ENCODE measurements at places on chromosomes 4 and X.

GRCh38 chr4:7679406-7680040, 244.8 kb upstream of the PSAPL1 start:
- no peak for DNase-seq

GRCh38 chr4:55979562-55979961, 30.8 kb downstream of the CEP135 start:
- no peak for DNase-seq

- no peak for DNase-seq
Measured at GRCh38 chrX:74467656-74468055, 46.4 kb downstream of the SLC16A2 start.

DNA sequence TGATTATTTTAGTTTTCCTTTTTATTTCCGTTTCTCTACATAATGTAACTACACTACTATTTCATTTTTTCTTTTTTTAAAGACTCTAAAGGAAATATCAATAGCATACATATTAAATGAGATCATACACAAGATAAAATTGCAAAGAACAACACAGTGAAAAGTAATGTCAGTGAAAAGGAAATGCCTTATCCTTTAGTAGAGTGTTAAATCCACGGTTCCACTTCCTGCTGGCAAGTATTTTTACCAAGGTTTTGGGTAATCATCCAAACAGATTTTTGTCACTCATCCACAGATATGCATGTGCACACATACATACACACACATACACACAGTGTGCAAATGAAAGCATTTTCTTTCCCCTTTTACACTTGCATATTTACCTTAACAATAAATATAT, 548.9 kb downstream of the PPP4R3C start:
- no peak for DNase-seq

GRCh38 chrX:9940421-9940820, 26.7 kb upstream of the CLDN34 start:
- DNase-seq: no peak

GRCh38 chr4:169611157-169611556, 1.2 kb downstream of the NEK1 start:
- no peak for DNase-seq

All from activated naive CD4-positive, alpha-beta T cell (primary cell).